ENCODE measurements at places on chromosomes 6 and 20. TPM values are rescaled to one million over a fixed set of nuclear protein-coding genes. Genes with fewer than 3 reads are reported as not detected.

The VARS1 gene
- total RNA-seq, result 46.8 TPM

The TGM3 gene
- total RNA-seq, result not detected

The BPIFB4 gene
- total RNA-seq, result not detected

The DACT2 gene
- not detected for total RNA-seq

The RSPH4A gene
- total RNA-seq, result 0.39 TPM

The SLC9A8 gene
- total RNA-seq, result 24.4 TPM

The FILIP1 gene
- not detected for total RNA-seq

The TNFRSF6B gene
- total RNA-seq, result not detected

The TMEM217 gene
- not detected for total RNA-seq

The PPP1R14C gene
- not detected for total RNA-seq

The MEI4 gene
- not detected for total RNA-seq

The CST8 gene
- not detected for total RNA-seq

The SNTA1 gene
- 5.7 TPM for total RNA-seq

The MOCS1 gene
- total RNA-seq, result 0.47 TPM

The VPS52 gene
- total RNA-seq, result 89.4 TPM

The MCM9 gene
- 33.8 TPM for total RNA-seq

The ASIP gene
- not detected for total RNA-seq

The MUC22 gene
- total RNA-seq, result not detected

The CST5 gene
- not detected for total RNA-seq

The BPIFA1 gene
- not detected for total RNA-seq

The RPS18 gene
- total RNA-seq, result 3,264 TPM

The GPSM3 gene
- total RNA-seq, result 309 TPM

The ECI2 gene
- 59.8 TPM for total RNA-seq

The AKAP12 gene
- 1.1 TPM for total RNA-seq

The ARFGEF3 gene
- total RNA-seq, result not detected

The SPEF1 gene
- total RNA-seq, result not detected

The WFDC10B gene
- not detected for total RNA-seq

The MOG gene
- not detected for total RNA-seq

The SRMS gene
- total RNA-seq, result not detected

The PRPH2 gene
- total RNA-seq, result not detected

The NR2E1 gene
- not detected for total RNA-seq

The PKIB gene
- 0.67 TPM for total RNA-seq

The PNLDC1 gene
- total RNA-seq, result 0.47 TPM

The C20orf96 gene
- 2.5 TPM for total RNA-seq

The FRS3 gene
- total RNA-seq, result 8.9 TPM

The VGLL2 gene
- total RNA-seq, result not detected

The NMBR gene
- not detected for total RNA-seq

The SLC17A4 gene
- total RNA-seq, result not detected

The OOEP gene
- not detected for total RNA-seq

The SHLD1 gene
- 13.6 TPM for total RNA-seq

The GPX5 gene
- total RNA-seq, result not detected

The COL11A2 gene
- total RNA-seq, result 1.2 TPM

The SMIM13 gene
- total RNA-seq, result 6.1 TPM

The RSPH3 gene
- total RNA-seq, result 3.4 TPM

The HSPA12B gene
- total RNA-seq, result not detected

The LY6G6F gene
- total RNA-seq, result not detected

The FRK gene
- not detected for total RNA-seq

The PI3 gene
- total RNA-seq, result not detected

The C20orf141 gene
- total RNA-seq, result not detected

The TPBG gene
- total RNA-seq, result 1.00 TPM

The GDAP1L1 gene
- total RNA-seq, result not detected

The TEAD3 gene
- total RNA-seq, result 0.20 TPM

The SIRPG gene
- 32.4 TPM for total RNA-seq

The PDE10A gene
- total RNA-seq, result not detected

The LY6G5C gene
- 4.5 TPM for total RNA-seq

The GPR63 gene
- 1.9 TPM for total RNA-seq

The DOK5 gene
- total RNA-seq, result not detected

All from CD4-positive, alpha-beta memory T cell (primary cell).